ENCODE measurements at places on chromosomes 4 and X. TPM values are rescaled to one million over a fixed set of nuclear protein-coding genes. Genes with fewer than 3 reads are reported as not detected.
A peak's percentile ranks its signal among the peaks of the same experiment; 100 is the strongest.

FAM9B gene
- not detected for total RNA-seq

ASMT gene
- total RNA-seq: not detected

GRCh38 chr4:161892951-161893350 lies 270.8 kb downstream of the FSTL5 start:
- H3K36me3 ChIP-seq: no peaks in the 10 kb centered on the region
- DNase-seq: no peak
- no peak overlapping the region for H3K27ac ChIP-seq
- no peak overlapping the region for H3K4me3 ChIP-seq
- H3K4me1 ChIP-seq: no peaks in the 10 kb centered on the region

- no peak overlapping the region for H3K4me3 ChIP-seq
- DNase-seq: no peak
- no peaks in the 10 kb centered on the region for H3K4me1 ChIP-seq
- no peak overlapping the region for H3K27ac ChIP-seq
Observed at GRCh38 chr4:130636486-130636885, 1540.5 kb downstream of the C4orf33 start.

- no peaks in the 10 kb centered on the region for H3K27me3 ChIP-seq
- DNase-seq: no peak
- peaks cover 32% of the 10 kb centered on the region for H3K36me3 ChIP-seq
- H3K4me1 ChIP-seq: peaks cover 39% of the 10 kb centered on the region
- peak overlapping the region; percentile 14 for H3K27ac ChIP-seq
- H3K4me3 ChIP-seq: no peak overlapping the region
Observed at GRCh38 chr4:87117051-87117731, 103.2 kb downstream of the KLHL8 start.
